ENCODE measurements at places on chromosomes 7 and 10. TPM values are rescaled to one million over a fixed set of nuclear protein-coding genes. Genes with fewer than 3 reads are reported as not detected.
A peak's percentile ranks its signal among the peaks of the same experiment; 100 is the strongest.

GRCh38 chr7:132353936-132354335, 222.3 kb downstream of the PLXNA4 start:
- no peak for DNase-seq
- no peak overlapping the region for H3K4me3 ChIP-seq
- no peak overlapping the region for H3K27ac ChIP-seq
- H3K4me1 ChIP-seq, result peaks cover 3% of the 10 kb centered on the region

DNA sequence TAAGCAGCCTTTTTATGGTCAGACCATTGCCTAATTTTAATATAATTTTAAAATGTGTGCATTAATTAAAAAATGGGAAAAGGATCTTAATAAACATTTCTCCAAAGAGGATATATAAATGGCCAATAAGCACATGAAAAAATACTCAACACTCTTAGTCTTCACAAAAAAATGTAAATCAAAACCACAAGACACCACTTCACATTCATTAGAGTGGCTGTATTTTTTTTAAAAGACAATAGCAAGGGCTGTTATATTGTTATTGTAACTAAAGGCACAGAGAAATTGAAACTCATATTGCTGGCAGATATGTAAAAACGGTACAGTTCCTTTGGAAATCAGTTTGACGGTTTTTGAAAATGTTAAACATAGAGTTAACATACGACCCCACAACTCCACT, 3.2 kb upstream of the CROT start:
- peak; percentile 60 for DNase-seq
- peaks cover 6% of the 10 kb centered on the region for H3K4me1 ChIP-seq
- no peak overlapping the region for H3K27ac ChIP-seq
- no peaks in the 10 kb centered on the region for H3K27me3 ChIP-seq

Gene POU6F2
- total RNA-seq, result under 0.01 TPM

Gene FZD1
- 12.6 TPM for total RNA-seq

Gene JCAD
- total RNA-seq, result 27.1 TPM

Gene MGMT
- 21.8 TPM for total RNA-seq

GRCh38 chr7:128792471-128793180, 858 bp downstream of the CCDC136 start:
- H3K27ac ChIP-seq, result no peak overlapping the region
- no peak overlapping the region for H3K4me3 ChIP-seq
- peaks cover 7% of the 10 kb centered on the region for H3K27me3 ChIP-seq
- peaks cover 2% of the 10 kb centered on the region for H3K4me1 ChIP-seq

Gene TEX47
- total RNA-seq, result not detected

Gene SLC26A4
- total RNA-seq, result 0.50 TPM

DNA sequence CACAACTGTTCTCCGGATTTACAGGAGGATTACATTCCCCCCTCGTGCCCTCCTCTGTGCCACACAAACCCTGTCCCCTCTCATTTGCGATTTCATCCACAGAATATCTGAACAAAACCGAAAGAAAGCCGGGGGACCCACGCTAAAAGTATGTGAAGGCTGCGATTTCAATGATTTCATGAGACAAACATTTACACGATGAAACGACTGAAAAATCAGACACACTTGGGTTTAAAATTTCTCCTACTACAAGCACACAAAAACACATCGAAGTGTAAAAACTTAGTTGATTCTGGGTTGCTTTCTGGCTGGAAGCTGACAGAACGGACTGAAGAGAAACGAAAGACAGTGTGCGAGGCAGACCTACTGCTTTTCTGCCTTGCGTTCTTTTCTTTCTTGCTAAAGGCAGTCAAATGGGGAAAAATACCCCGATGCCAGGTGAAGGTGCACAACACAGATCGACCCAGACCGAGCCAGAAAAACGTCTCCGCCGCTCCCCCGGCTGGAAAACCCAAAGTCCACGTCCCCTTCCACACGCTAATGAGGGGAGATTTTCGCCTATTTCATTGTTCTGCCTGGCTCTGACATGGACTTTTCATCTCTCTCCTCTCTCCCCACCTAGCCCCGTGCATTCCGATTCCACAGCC, 1.2 kb downstream of the HIPK2 start:
- peak overlapping the region; percentile 73 for H3K4me3 ChIP-seq
- peak; percentile 65 for DNase-seq
- no peaks in the 10 kb centered on the region for H3K27me3 ChIP-seq

- no peaks in the 10 kb centered on the region for H3K27me3 ChIP-seq
- no peak for DNase-seq
- H3K4me3 ChIP-seq, result no peak overlapping the region
- H3K36me3 ChIP-seq, result no peaks in the 10 kb centered on the region
- H3K4me1 ChIP-seq, result peaks cover 34% of the 10 kb centered on the region
These were observed 71.1 kb downstream of the STK17A start for GRCh38 chr7:43653891-43654504.

DNA sequence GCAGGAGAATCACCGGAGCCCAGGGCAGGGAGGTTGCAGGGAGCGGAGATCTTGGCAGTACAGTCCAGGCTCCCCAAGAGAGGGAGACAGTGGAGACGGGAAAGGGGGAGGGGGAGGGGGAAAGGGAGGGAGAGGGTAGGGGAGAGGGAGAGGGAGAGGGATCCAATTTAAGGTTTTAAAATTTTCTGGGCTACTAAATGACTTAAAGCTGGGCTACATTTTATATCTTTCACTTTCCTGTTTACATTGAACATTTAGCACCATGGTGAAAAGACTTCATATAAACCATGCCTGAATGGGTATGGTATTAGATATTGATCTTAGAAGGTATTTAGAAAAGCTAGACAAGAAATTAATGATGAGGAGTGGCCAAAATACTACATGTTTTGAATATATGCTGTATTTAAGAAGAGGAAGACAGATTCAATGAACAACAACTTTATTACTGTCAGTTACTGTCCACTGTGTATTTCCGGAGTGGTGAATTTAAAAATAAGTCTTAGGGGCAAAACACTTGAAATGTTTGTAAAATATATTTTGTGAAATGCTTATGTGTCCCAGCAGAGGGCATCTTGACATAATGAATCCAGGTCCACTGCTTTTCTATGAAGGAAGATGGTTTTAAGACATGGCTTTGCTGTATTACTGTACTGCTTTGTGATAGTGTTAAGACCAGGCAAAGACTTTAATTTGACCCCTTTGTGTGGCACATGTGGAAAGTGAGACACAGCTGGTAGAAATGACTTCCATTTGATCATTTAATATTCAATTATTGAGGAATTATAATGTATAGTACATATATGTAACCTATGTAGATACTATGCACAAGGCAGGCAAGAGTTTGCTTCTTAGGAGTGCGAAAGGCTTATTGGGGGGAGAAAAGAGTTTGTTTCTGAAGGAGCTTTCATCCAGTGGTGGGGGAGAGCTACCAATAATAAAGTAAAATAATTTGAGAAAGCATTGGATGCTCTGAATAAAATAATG, 52.8 kb downstream of the NRF1 start:
- peaks cover 8% of the 10 kb centered on the region for H3K4me1 ChIP-seq
- no peaks in the 10 kb centered on the region for H3K27me3 ChIP-seq
- peak; percentile 84 for DNase-seq
- no peak overlapping the region for H3K27ac ChIP-seq
- H3K36me3 ChIP-seq, result peaks cover 3% of the 10 kb centered on the region
- H3K4me3 ChIP-seq, result no peak overlapping the region

Gene CLDN4
- total RNA-seq, result 0.26 TPM

DNA sequence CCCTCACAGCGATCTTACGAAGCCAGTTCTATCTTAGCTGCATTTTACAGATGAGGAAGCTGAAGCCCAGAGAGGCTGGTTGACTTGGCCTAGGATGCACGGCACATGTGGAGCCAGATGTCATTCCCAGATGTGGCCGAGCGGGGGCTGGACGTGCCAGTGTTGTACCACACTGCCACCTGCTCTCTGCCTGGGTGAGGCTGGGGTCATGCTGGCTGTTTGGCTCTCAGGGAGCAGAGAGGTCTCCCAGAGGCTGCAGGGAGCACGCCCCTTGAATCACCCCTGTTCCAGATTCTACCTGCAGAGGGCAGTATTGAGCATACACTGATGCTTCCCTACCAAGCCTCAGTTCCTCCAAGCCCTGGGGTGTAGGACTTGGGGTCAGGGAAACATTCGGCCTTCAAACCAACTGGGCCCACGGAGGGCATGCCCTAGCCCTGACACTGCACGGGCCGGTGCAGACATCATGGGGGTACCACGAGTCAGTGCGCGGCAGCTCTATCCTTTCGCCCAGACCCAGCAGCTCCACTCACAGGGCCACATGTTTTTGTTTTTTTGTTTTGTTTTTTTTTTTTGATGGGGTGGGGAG, 3.8 kb upstream of the GTF2IRD1 start:
- H3K27me3 ChIP-seq, result peaks cover 2% of the 10 kb centered on the region
- no peak overlapping the region for H3K27ac ChIP-seq
- H3K4me1 ChIP-seq, result peaks cover 2% of the 10 kb centered on the region
- no peaks in the 10 kb centered on the region for H3K36me3 ChIP-seq
- DNase-seq, result peak; percentile 64

- DNase-seq, result peak; percentile 19
- H3K36me3 ChIP-seq, result no peaks in the 10 kb centered on the region
- H3K4me3 ChIP-seq, result no peak overlapping the region
- H3K27ac ChIP-seq, result no peak overlapping the region
These were observed 55.8 kb upstream of the LANCL2 start for GRCh38 chr7:55309040-55309991.

GRCh38 chr10:49608166-49609005, 1.7 kb upstream of the SLC18A3 start:
- no peak for DNase-seq
- peaks cover 52% of the 10 kb centered on the region for H3K27me3 ChIP-seq
- H3K4me1 ChIP-seq, result no peaks in the 10 kb centered on the region
- H3K36me3 ChIP-seq, result no peaks in the 10 kb centered on the region
- no peak overlapping the region for H3K4me3 ChIP-seq

DNA sequence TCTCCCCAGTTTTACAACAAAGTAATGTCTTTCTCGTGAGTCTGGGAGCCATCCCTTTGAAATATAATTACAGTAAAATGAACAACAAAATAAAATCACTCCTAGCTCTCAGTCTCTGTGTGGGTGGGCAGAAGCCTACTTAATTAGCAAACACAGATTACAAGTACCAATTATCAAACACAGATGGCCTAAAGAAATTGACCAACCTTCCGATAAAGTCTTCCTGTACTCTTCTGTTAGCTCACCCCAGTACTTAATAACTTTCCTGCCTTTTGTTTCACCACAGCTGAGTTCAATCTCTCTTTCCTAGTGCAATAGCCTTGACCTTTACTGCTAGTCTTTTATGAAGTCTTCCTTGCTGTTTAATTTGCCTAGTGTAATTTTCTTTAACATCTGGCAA, 719.2 kb upstream of the MBL2 start:
- H3K27ac ChIP-seq, result no peak overlapping the region
- H3K36me3 ChIP-seq, result no peaks in the 10 kb centered on the region
- no peaks in the 10 kb centered on the region for H3K4me1 ChIP-seq

Gene PTER
- total RNA-seq, result 10.4 TPM

- H3K27me3 ChIP-seq, result no peaks in the 10 kb centered on the region
- no peak overlapping the region for H3K27ac ChIP-seq
- no peaks in the 10 kb centered on the region for H3K36me3 ChIP-seq
- no peaks in the 10 kb centered on the region for H3K4me1 ChIP-seq
These were observed 96.1 kb downstream of the ATE1 start for GRCh38 chr10:121831777-121832176.

DNA sequence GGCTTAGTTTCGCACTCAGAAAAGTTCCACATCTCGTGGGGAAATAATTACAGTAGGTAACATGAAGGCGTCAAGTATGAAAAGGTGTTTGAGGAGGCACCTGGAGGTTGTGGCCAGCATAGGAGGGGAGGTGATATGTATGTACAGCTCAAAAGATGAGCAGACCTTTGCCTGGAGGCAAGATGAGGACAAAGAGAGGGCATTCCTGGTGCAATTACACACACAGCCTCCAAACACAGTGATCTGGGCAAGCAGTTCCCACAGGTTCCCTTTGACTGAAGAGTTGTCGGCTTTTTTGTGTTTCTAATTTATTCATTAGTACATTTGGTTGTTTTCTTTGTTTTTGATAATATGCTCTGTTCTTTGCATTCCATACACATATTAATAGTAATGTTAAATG, 46.9 kb downstream of the CDK14 start:
- no peaks in the 10 kb centered on the region for H3K36me3 ChIP-seq
- H3K27ac ChIP-seq, result no peak overlapping the region
- no peak for DNase-seq
- no peak overlapping the region for H3K4me3 ChIP-seq
- no peaks in the 10 kb centered on the region for H3K27me3 ChIP-seq
- no peaks in the 10 kb centered on the region for H3K4me1 ChIP-seq

Gene GATA3
- not detected for total RNA-seq

DNA sequence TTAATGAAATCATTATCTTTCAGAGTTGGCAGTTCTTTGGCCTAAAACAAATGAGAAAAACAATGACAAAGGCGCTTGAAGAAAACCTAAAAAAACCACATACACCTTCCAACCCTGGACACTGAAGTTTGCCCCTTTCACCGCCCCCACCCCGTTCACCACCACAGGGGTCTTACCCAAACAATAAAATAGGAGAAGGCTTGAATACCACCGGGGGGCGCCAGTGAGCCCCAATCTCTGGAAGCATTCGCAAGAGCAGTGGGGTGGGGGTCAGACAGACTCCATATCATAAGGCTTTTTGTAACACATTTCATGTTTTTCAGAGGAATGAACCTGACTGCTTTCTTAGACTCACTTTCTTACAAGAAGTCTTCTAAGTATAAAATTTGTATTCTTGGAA, 163.6 kb downstream of the PIP4K2A start:
- no peaks in the 10 kb centered on the region for H3K27me3 ChIP-seq
- peaks cover 2% of the 10 kb centered on the region for H3K36me3 ChIP-seq
- H3K4me1 ChIP-seq, result peaks cover 2% of the 10 kb centered on the region
- H3K27ac ChIP-seq, result no peak overlapping the region
- peak; percentile 36 for DNase-seq
- no peak overlapping the region for H3K4me3 ChIP-seq

DNA sequence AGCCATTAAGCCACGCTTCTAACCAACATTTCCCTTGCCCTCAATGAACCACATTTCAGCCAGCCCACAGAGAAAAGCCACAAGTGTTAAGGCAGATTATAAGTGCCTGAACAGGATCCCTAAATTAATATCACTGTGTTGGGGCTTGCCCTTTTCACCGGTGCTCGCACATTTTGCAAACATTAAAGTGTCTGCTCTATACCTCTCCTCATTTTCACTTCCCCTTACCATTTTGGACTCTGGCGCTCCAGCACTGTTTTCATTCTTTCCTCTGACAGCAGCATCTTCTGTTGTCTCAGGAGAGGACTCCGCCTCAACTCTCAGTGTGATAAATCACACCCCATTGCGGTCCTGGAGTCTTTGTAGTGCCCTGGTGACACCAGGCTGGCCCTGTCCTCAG, 274.2 kb downstream of the BAMBI start:
- H3K36me3 ChIP-seq, result no peaks in the 10 kb centered on the region
- no peaks in the 10 kb centered on the region for H3K4me1 ChIP-seq
- no peak overlapping the region for H3K27ac ChIP-seq
- DNase-seq, result no peak
- H3K4me3 ChIP-seq, result no peak overlapping the region

- no peaks in the 10 kb centered on the region for H3K27me3 ChIP-seq
- no peak overlapping the region for H3K4me3 ChIP-seq
These were observed 316.4 kb downstream of the PTEN start for GRCh38 chr10:88179831-88180230.

Gene ANKRD61
- 0.26 TPM for total RNA-seq

GRCh38 chr10:101028446-101029337, 2.2 kb downstream of the PDZD7 start:
- DNase-seq, result no peak
- H3K27me3 ChIP-seq, result no peaks in the 10 kb centered on the region
- peaks cover 10% of the 10 kb centered on the region for H3K4me1 ChIP-seq
- H3K4me3 ChIP-seq, result no peak overlapping the region

GRCh38 chr10:114400091-114400490, 4.2 kb downstream of the AFAP1L2 start:
- peaks cover 28% of the 10 kb centered on the region for H3K4me1 ChIP-seq
- no peak for DNase-seq
- H3K36me3 ChIP-seq, result no peaks in the 10 kb centered on the region
- no peak overlapping the region for H3K4me3 ChIP-seq
- peaks cover 14% of the 10 kb centered on the region for H3K27me3 ChIP-seq
